Stimulated activated CD8-positive, alpha-beta memory T cell treated with anti-CD3 and anti-CD28 coated beads, Interleukin-4, amount 100 ng/mL, for 1 hour (primary cell): ENCODE measurements at places on chromosomes 7 and 10.

DNA sequence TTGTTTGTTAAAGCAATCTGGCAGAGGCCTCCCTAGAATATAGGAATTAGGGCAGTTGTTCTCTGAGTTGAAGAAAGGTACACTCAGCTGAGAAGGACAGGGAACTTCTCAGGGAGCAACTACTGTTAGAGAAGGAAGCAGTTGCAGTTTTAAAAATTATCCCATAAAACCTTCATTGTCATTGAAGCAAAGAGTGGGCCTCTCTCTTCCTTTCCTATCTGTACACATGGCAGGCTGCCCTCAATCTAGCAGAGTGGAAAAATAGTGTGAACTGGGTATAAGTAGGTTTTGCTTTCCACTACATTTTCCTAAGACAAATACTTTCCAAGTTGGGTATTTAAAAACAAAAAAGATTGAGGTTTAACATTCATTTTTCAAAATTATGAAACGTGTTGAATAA is 236.7 kb upstream of the KLF14 start:
- no peak for DNase-seq

DNA sequence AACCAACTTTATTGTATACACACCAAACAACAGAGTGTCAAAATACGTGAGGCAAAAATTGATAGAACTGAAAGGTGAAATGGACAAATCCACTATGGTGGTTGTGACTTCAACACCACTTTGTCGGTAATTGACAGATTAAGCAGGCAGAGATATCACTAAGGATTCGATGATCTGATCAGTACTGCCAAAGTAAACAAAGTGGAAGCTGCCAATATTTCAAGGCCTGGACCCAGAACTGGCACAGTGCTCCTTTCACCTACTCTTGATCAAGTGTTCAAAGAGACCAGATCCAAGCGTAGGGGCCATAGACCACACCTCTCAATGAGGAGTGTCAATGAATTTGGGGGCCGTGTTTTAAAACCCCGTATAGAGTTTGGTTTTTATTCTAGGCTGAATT is 167.0 kb downstream of the CDK14 start:
- no peak for DNase-seq

GRCh38 chr7:6317797-6318438 is 45.5 kb upstream of the CYTH3 start:
- no peak for DNase-seq

- DNase-seq = no peak
Observed at GRCh38 chr10:24457661-24458318, 248.9 kb downstream of the KIAA1217 start.

DNA sequence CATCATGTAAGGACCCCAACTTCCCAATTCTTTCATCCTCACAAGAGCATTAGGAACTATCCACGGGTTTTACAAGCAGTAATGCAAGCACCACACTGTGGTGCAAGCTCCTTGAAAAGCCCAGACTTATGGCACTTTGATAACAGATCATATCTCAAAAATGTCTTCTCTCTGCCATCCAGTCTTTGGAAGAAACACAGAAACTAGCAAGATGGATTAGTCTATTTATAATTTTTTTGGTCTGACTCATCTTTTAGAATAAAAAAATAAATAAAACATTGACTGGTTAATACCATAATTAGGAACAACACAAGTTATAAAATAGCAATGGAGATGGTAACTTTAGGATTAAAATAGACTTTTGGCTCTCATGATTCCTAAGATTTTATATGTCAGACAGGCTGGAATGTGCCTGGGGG is 49.0 kb upstream of the CALD1 start:
- no peak for DNase-seq

GRCh38 chr10:130409331-130409730 is 273.1 kb downstream of the GLRX3 start:
- DNase-seq = no peak

DNA sequence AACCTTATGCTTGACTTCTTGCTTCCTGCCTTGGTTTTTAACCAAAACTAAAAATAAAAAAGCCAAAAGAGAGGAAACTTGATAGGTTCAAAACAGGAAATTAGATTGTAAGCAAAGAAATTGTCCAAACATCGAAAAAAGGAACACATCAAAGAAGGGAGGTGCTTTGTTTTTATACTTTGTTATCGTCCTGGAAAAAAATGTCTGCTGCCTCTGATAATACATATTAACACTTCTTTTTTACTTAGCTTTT is 286.6 kb upstream of the C7orf33 start:
- no peak for DNase-seq

- no peak for DNase-seq
Observed at GRCh38 chr10:21159669-21160068, 262.6 kb upstream of the NEBL start.

DNA sequence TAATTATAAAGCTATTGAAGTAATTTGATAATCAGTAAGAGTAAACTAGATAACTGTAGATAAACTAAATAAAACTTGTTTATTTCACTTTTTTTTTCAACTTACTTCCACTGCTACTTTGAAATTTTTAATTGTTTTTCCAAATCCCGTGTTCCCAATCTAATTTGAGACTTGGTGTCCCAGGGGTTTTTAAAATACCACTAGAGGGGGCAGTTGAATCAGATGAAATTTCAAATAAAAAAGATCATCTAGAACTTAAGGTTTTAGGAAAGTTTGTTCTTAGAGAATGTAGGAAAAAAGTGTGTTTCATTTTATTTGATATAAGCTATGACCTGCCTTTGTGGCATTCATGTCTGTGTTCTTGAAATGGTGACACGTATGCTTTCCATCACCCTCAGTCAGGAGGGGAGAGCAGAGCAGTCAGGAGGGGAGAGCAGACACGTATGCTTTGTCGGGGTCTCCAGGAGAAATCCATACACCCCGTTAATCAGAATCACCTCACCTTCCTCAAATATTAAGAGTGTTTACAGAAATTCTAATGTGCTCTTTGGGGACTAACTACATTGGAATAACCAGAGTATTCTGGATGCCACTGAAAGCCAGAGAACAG is 49.9 kb downstream of the C10orf67 start:
- DNase-seq = no peak

GRCh38 chr10:31381766-31382316 is 62.8 kb downstream of the ZEB1 start:
- DNase-seq = no peak

DNA sequence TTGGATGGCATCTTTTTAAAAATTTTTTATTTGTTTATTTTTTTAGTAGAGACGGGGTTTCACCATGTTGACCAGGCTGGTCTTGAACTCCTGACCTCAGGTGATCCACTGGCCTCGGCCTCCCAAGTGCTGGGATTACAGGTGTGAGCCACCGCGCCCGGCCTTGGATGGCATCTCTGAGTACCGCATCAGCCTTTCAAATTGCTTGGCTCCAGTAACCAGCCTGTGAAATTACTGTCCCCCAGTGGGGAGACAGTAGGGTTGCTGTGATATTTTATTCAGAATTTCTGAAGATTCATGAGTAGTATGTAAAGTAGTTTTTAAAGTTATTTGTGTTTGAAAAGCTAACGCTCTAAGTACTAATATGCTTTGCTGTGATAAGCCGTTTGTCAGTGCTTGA is 1.2 kb downstream of the NUB1 start:
- no peak for DNase-seq

GRCh38 chr10:3427347-3427746 is 254.8 kb upstream of the PITRM1 start:
- no peak for DNase-seq

- no peak for DNase-seq
Observed at GRCh38 chr7:133365917-133366316, 113.0 kb downstream of the EXOC4 start.

DNA sequence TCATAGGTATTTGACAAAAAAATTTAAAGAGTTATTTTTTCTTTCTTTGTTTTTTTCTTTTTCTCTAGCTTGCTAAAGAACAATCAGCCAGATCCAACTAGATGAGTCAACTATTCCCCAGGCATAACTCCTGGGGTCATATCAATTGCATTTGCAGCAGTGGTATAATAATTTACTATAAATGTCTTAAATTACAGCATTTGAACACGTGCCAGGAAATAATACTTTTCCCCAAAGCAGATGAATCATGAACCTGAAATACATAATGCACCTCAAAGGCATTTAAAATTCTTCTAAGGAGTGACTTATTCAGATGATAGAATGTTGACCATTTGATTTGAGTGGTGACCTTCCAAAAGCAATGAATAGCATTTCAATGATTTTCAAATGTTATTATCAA is 190.1 kb downstream of the LRRTM3 start:
- DNase-seq = no peak

GRCh38 chr10:124500757-124501156 is 39.1 kb downstream of the LHPP start:
- DNase-seq = no peak

DNA sequence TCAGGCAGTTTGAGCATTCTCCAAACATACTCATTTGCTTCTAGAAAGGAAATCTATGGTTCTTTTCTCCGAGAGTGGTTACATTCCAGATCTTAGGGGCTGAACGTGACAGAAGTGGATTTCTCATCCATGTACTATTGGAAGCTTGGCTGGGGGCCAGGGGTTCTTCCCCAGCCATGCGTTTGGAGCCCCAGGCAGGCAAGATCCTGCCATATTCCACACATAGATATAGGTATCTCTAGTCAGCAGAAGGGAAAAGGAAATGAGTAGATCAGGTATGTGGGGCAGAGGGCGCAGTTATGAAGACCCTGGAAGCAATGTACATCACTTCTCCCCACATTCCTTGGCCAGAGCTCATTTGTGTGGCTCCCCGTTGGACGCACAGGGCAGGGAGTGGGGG is 299.8 kb downstream of the CCDC3 start:
- no peak for DNase-seq

DNA sequence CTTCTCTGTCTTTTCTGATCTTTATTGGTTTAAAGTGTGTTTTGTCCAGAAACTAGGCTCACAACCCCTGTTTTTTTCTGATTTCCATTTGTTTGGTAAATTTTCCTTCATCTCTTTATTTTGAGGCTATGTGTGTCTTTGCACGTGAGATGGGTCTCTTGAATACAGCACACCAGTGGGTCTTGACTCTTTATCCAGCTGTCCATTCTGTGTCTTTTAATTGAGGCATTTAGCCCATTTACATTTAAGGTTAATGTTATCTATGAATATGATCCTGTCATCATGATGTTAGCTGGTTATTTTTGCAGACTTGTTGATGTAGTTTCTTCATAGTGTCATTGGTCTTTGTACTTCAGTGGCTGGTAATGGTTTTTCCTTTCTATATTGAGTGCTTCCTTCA is 10.1 kb downstream of the TEX36 start:
- no peak for DNase-seq

- DNase-seq = no peak
Observed at GRCh38 chr10:114301951-114302710, 63.1 kb downstream of the VWA2 start.

DNA sequence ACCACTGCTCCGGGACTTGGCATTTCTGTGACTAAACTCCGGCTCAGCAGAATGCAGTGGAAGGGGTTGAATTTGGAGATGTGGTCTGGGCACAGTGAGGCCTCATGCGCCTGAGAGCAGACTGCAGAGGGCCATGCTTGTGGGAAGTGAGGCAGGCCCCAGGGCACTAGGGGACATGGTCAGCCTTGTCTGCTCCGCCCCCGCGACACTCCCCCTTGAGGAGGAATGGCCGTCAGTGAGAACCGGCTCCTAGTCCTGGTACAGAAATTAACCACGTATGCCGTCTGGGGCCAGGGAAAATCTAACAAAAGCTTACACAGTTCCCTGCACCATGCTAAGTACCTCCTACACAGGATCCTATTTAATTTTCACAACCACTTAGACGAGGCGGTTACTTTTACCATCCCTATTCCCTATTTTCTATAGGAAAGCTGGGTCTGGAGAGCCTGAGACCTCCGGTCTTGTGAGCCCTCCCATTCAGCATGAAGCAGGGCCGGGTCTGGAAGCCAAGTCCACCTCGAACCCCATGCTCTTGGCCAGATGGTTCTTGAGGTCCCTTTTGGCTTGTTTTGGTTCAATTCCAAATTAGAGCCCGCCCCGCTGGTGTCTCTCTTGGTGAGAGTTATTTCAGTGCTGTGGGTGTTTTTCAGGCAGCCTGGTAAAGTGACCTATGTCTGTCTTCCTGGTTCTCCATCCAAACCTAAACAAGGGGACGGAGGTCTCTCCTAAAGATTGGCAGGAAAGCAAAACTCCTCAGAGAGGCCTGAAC is 87.7 kb upstream of the PITRM1 start:
- DNase-seq = no peak

DNA sequence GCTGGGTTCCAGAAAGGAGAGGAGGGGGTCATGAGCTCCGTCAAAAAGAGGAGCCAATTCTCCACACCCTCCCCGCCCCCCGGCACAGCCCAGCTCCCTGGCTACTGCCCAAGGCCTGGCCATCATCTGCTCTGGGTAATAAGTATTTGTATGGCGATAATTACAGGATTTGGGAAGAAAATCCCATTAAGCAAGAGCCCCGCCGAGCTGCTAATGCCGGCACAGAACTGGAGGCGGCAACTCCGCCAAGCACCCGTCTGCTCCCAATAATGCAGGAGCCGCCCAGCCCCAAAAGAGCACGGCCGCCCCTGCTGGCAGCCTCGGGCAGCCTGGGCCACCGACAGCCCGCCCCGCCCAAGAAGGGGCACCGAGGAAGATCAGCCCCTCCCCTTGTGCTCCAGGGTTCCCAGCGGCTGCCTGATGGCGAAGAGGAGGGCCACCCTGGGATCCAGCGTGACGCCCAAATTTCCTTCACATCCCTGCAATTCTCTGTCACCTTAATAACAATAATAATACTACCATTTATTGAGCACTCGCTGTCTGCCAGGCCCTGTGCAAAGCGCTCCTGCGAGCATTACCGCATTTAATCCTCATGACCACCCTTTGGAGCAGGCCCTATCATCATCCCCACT is 5.9 kb downstream of the SLIT1 start:
- no peak for DNase-seq

DNA sequence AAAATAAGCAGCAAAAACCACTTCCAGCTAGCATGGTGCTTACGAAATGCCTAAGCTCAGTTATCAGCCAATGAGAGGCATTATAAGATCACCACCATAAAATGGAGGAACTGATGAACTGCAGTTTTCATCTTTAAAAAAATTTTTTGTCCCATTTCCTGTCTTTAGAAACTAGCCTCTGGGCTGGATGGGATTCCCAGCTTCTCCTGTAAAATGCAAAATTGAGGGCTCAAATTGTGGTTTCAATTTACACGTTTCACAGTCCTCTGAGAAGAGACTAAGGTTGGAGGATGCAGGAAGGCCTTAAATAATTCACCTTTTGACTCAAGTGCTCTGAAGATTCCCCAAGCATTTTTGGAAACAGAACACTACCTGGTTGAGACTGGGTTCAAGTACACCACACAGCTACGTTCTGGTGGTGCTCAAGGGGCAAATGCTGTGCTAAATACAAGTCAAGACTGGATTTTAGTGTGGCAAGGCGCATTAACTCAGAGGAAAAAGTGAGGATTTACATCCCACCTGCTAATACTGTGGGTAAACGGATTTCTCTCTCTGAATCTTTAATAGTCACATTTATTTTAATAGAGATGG is 951 bp downstream of the ZNF25 start:
- no peak for DNase-seq
